ENCODE measurements at places on chromosomes 4 and X.

DNA sequence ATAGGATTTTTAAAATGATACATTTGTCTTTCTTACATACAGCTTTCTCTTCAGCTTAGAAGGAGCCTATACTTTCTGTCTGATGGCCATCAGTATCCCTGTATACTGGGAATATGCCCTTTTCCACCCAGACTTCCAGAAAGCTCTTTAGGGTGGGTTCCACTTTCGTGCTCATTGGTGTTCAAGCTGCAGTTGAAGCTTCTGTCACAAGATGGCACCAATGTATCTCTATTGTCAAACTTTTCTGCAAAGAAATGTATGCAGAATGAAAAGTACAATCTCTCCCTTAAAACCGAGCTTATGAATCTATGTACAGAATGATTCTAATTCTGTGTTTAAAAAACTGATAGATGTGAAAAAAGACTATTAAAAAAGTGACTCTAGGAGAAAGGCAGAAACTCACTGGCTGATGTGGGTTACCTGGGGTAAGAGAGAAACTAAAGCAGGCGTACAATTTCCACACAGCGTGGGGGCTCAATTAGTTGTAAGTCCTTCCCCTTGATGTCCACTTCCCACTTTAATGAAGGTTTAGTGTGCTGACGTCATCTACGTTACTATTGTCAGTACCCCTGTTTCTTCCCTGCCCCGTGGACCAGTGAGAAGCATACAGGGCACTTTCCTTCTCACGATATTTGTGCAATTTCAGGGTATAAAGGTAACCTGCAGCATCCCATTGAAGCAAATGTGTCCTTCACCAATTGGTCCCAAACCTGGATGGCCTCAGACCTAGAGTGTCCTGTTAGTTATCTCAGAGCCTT is 57.3 kb upstream of the TCEAL2 start:
- peak; percentile 6 for DNase-seq

GRCh38 chr4:20621476-20621875 is 78.8 kb upstream of the PACRGL start:
- no peak for DNase-seq

DNA sequence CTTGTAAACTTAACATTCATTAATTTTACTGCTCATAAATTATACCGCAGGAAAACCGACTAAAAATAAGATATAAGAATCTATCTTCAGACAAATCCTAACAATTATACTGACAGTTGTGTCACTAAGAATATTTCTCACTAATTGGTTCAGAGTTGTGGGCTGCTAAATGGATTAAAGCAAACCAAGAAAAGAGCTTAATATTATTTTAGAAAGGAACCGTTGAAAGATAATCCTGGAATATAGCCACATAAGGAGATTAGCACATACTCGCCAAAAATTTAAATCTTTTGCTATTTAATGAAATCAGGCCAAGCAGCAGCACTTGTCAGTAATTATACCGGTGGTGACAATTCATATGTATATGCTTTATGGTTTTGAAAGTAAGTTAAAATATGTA is 132.8 kb downstream of the SLIT2 start:
- DNase-seq: no peak

DNA sequence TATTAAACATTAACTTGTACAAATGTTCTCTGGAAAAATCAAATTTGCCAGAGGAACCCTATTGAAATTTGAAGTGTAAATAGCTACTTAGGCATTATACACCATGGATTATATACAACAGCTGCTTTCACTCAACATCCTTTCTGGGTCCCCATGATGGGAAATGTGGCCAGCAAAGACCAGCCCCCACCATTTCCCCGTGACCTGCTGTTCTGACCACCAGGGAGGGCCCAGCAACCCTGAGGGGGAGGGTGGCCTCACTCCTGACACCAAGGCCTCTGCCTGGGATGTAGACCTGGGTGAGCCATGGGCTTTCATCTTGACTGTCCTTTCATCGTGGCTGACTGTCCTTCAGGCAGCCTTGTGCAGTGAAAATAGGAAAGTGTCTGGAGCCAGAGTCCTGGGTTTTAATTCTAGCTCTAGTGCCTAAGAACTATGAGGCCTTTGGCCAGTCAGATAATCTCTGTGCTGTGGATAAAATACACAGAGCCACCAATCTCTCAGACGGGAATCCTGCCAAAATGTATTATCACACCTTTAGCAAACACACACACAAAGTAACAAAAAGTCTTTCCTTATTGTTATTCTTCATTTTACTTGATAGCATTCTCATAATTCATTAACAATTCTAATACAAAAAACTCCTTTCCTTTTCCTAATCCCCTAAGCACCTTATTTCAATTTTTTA is 45.1 kb downstream of the NR3C2 start:
- DNase-seq: no peak

GRCh38 chr4:1271686-1272085 is 18.0 kb upstream of the MAEA start:
- DNase-seq: no peak

DNA sequence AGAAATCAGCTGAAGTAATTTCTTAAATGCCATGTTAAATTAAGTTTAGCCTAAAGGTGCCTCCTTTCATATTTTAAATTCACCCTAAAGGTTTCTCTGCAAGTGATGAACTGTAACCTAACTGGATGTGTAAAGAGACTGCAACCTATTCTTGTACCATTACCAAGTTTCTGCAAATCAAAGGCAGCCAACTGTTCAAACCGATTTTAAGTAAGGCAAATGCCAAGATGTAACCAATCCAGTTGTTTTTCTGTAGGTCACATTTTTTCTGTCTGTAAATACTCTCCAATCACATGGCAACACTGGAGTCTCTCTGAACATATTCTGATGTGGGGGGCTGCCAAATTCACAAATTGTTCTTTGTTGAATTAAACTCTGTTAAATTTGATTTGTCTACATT is 42.4 kb upstream of the FGF2 start:
- DNase-seq: no peak

DNA sequence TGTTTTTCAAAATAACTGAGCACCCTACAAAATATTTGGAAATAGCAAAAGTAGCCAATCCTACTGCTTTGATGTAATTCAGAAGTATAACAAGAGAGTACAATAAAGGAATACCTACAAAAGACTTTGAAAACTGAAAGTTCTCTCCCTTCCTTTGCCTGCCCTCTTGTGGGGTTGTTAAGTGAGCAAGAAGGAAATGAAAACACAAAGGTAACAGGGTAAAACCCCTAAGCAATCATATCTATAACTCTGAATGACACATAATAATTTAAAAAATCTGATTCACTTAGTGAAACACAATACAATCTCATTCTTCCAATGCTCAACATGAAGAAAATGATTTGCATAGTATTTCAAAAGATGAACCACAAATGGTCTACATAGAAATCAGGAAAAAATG is 98.2 kb downstream of the FRYL start:
- DNase-seq: peak; percentile 25

DNA sequence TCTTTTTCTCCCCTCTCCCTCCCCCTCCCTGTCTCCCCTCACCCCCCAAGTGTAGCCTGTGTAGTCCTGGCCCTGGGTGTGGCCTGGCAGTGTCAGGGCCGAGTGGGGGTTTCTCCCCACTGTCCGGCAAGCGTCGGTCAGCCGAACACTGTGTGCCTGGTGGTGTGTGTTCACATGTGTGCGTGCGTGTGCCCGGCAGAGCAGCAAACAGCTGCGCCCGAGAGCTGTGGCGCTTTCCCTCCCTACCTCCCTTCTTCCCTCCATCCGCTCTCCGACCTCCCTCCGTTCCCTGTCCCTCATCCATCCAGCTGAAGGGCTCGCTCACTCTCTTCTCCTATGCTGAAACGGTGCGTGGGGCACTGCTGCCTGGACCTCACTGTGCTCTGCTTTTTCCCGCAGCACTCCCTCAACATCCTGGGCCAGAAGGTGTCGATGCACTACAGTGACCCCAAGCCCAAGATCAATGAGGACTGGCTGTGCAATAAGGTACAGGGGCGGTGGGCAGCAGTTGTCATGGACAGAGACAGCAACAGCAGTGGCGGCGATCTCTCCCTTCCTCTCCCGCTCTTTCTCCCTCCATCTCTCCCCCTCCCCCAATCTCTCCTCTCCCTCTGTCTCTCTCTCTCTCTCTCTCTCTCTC is 17.4 kb upstream of the UBA1 start:
- no peak for DNase-seq

DNA sequence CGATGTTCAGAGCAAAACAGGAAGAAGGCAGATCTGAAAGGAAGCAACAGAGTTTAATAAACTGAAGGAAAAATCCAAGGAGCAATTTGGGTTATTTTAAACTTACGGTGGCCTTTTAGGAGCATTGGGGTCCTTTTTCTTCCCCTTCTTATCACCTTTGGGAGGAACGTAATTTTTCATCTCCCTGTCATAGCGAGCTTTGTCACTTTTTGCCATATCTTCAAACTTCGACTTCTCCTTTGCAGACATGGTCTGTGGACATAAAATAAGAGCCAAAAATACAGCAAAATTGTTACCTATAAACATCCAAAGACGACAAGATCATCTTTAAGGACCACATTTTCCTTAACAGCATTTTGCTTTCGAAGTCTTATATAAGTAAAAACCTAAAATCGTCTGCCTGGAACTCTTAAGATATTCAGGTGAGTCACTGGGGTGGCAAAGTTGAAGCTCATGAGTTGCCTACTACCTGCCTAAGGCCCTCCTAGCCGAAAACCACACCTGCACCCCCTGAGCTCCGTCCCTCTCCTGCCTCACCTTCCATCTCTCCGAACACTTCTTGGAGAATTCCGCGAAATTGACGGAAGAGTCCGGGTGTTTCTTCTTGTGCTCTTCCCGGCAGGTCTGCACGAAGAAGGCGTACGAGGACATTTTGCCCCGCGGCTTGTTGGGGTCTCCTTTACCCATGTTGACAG is 1.0 kb downstream of the HMGB2 start:
- no peak for DNase-seq

DNA sequence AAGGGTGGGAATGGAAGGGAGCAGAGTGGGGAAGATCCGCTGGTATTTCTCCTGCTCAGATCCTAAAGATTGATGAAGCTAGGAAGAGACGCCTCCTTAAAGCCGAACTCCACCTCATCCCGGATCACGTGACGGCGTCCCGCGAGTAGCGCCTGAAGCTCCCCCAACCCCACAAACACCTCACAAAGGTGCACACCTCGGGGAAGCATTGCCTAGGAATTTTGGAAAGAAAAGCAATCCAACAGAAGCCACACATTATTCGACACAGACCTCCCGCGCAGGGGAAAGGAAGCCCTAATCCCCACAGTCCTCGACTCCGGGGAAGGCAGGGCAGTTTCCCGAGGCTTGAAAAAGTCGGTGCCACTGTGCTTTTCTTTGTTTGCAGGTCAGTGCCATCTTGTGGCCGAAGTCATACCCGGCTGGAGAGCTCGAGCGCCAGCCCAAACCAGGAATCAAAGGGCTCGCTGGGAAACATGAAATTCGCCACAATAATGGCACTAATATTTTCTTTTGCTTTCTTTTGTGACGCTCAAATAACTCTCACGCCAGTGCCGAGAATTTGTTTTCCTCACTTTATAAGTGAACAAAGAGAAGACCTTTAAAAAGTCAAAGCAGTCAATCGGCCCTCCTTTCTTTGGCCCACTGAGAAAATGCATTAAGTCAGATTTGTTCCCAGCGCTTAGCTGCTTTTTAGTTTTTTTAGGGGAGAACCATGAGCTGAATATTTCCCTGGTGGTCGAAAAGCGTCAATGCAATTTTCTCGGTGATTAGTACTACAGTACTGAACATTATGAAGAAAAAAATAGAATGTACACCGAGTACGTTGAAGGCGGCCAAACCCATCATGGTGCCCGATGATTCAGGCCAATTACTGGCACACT is at the start of gene NPY1R:
Gene NPY1R, minus strand, starts transcription at position 71 of the 881 bp plus-strand sequence. CDS start 6,042 bp downstream, outside the sequence.
- DNase-seq: peak; percentile 79
